ENCODE measurements at places on chromosomes 3 and 15.
A peak's percentile ranks its signal among the peaks of the same experiment; 100 is the strongest.

- DNase-seq: no peak
Measured at GRCh38 chr3:155736381-155736780, 8.5 kb downstream of the PLCH1 start.

DNA sequence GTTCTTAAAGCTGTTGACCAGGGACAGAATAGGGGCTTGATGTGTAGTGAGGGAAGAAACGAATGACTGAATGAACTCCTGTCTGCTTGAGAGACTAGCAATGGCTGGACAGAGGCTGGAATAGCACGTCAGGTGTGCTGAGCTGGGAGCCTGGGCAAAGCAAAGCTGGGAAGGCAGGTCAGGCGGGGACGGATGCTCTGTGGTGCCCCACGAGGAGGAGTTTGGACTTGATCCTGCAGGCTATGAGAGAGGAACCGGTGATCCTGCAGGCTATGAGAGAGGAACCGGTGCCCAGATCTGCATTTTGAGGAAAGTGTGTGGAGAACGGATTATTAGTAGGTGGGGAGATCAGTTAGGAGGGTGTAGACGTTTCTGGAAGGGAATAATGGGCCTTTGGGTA lies 31.3 kb upstream of the PSTPIP1 start:
- no peak for DNase-seq

GRCh38 chr3:180295811-180296210 lies 259.1 kb upstream of the PEX5L start:
- no peak for DNase-seq

- DNase-seq: no peak
Measured at GRCh38 chr3:155417119-155417517, 123.6 kb upstream of the STRIT1 start.

GRCh38 chr3:138429665-138430064 lies 4.8 kb upstream of the ESYT3 start:
- DNase-seq: no peak

- DNase-seq: no peak
Measured at GRCh38 chr3:11437506-11437905, 165.3 kb downstream of the ATG7 start.

DNA sequence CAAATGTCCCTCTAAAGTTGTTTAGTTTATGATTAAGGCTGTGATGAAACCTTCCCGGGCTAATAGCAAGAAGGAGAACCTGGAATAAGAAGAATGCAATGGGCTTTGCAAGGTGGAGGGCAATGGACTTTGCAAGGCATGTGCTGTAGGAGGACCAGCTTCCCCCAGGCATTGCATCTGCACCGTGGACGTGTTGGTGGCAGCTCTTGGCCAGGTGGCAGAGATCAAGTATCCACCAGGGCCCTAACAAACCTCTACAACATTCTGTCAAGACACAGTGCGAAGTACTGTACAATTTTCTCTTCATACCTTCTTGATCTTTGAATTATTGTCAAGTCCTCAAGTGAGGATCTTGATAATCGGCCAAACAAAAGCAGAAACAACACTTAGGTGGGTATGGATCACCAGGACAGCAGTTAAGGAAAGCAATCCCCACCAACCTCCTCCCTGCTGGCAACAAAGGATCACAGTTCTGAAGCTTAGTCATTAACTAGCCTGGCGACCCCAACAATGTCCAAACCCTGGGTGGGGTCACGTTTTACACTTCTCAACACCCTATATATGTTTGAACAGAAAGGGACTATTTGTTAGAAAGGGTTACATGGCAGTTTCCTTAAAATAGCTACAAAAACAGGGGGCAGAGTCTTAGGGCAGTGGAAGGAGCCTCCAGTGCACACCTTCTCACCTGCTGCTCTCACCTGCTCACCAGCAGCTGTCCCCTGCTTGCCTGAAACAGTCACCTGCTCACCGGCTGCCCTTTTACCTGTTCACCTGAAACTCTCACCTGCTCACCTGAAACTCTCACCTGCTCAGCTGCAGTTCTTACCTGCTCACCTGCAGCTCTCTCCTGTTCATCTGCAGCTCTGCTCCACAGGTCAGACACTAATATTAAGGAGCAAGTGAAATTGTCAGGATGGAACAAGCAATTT lies 137.9 kb upstream of the LIPC start:
- DNase-seq: no peak

GRCh38 chr15:101389362-101389761 lies 94.3 kb upstream of the SNRPA1 start:
- DNase-seq: no peak

GRCh38 chr3:40308725-40309417 lies 636 bp upstream of the EIF1B start:
- no peak for DNase-seq

- no peak for DNase-seq
Measured at GRCh38 chr3:95609411-95609810, 1205.0 kb upstream of the EPHA6 start.

- DNase-seq: no peak
Measured at GRCh38 chr3:53673722-53674350, 172.4 kb downstream of the CHDH start.

- no peak for DNase-seq
Measured at GRCh38 chr3:144549166-144549565, 577.5 kb downstream of the DIPK2A start.

- no peak for DNase-seq
Measured at GRCh38 chr3:11381563-11381962, 109.4 kb downstream of the ATG7 start.

DNA sequence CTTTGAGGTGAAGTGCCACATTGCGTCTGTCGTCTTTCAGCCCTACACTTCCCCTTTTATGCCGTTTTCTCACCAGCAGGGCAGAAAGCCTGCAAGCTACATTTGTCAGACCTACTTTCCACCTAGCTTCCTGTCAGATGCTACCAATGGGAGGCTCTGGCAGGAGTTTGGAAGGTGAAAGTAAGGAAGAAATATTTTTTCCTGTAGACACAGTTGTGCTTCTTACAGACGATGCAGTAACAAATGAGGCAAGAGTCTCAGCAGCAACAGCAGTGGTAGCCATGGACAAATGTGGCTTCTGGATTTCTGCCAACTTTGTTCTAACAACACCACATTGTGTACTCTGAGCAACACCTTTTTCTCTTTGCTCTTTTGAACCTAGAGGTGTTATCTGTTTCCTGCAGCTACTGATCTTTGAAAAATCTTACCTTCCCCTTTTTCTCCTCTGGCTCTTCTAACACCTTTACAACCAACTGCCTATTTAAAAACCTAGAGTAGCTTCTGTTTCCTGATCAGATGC lies 70.6 kb upstream of the STT3B start:
- DNase-seq: peak; percentile 68

- DNase-seq: peak; percentile 73
Measured at GRCh38 chr15:48914717-48915116, 36.8 kb downstream of the EID1 start.

DNA sequence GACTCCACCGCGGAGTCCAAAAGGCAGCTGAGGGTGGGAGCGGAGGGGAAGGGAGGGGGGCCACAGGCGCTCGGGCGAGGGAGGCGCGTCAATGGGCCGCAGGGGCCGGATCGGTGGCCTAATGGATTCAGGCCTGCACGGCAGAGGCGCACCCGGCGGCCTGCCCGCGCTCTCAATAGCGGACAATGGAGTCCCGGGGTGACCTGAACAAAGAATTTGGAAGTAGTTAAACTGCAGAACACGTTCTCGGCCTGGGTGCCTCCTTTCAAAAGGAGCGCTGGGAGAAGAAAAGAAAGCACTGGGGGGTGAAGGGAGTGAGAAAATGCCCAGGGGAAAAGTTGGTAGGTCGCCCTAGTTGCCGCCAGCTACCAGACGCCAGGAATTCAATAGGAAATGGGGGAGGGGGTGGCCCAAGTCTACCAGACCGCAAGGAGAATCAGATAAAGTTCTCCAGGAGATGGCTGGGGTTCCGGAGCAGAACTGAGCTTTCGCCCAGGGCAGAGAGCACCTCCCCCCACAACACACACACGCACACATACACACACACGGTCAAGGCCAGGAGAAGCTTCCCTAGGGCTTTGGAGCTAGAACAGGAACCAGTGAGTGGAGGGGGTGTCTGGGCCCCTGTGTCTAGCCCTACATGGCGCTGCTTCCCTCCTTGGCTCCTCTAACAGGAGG lies 25.8 kb upstream of the POLG start:
- DNase-seq: no peak

DNA sequence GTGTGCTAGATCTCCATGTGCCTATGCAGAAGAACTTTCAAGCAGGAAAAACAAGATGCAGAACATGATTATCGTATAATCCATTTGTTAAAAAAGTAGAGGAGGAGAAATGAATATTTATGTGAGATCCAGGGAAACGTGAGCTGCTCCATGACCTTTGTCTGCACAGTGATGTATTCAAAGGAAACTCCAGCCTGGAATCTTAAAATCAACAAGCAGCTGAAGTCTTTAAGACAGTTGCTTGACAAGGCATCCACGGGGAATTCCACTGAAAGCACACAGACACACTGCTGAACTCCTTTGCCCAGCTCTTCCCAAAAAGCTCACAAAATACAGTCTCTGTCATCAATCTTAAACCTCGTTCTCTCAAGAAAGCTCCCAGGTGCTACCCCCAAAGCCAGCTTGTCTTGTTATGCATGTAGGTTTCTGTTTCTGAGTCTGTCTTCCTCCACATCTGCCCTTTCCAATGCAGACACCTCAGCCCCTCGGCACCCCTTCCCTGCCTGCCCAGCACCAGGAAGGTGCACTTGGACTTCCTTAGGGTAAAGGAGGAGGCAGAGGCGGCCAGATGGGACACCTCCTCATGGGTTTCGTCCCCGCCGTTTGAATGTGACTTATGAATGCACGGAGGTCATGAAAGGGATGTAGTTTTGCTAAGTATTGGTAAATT lies 28.7 kb downstream of the LRRK1 start:
- no peak for DNase-seq

GRCh38 chr3:72973031-72973723 lies 23.4 kb upstream of the PPP4R2 start:
- no peak for DNase-seq

GRCh38 chr15:77580996-77581682 lies 51.6 kb downstream of the LINGO1 start:
- no peak for DNase-seq

DNA sequence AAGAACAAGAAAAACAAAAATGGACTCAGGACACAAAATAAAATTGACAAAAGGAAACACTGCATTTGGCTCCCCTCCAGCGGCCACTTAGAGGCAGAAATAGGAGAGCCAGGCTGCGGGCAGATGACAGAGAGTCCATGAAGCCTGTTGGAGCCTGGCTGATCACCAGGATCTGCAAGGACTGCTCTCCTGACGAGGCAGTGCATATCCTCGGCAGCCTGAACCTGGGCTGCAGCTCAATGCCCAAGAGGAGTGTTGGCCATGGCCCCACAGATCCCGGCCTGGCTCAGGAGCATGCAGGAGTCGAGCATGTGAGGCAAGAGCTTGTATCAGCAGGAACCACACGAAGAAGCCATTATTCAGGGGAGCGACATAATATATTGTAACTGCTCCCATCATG lies 199.8 kb downstream of the STT3B start:
- DNase-seq: no peak

DNA sequence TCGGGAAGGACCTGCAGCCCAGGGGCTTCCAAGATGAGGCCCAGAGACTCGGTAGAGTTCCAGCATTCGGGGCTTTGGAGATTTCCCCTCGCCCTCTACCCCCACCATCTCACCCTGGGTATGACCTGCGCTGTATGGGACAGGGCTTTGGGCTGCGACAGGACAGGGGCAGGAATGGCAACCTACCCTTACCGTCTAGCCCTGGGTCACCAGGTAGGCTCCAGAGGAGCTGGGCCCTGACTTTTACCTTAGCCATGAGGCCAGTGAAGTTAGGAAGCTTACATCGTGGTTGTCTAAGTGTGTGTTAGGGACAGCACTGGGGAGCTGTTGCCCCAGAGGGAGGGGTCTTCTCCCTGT lies 683 bp downstream of the PPM1M start:
- DNase-seq: no peak

DNA sequence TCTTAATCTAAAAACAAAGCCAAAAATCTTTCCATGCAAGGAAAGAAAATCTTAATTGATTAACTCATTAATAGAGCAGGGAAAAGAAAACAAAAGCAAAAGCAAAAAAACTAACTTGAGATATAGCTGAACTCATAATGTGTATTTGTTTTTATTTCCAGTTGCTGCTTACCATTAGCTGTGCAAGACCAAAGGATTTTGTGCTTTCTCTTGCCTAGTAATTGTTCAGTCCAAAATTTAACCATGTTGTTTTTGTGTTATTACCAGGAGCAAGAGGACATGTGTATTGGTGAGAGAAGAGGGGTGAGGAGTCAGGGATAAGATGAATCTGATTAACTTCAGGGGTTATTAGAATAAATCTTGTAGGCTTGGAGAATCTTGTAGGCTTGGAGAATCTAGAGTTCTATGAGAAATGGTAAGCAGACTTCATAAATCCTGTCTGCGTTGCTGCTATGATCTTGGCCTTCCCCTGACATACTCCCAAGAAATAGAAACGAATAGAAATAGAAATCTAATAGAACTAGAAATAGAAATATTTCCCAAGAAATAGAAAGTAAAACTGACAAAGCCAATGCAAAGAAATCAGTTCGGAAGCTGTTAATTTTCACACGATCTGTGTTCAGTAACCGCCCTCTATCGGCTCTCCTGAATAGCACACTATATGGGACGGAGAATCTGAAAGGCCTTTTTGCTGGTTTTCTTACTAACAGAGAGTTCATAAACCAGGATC lies 72.6 kb upstream of the TNFSF10 start:
- DNase-seq: peak; percentile 63

- DNase-seq: no peak
Measured at GRCh38 chr3:140129768-140130284, 194.8 kb downstream of the CLSTN2 start.

DNA sequence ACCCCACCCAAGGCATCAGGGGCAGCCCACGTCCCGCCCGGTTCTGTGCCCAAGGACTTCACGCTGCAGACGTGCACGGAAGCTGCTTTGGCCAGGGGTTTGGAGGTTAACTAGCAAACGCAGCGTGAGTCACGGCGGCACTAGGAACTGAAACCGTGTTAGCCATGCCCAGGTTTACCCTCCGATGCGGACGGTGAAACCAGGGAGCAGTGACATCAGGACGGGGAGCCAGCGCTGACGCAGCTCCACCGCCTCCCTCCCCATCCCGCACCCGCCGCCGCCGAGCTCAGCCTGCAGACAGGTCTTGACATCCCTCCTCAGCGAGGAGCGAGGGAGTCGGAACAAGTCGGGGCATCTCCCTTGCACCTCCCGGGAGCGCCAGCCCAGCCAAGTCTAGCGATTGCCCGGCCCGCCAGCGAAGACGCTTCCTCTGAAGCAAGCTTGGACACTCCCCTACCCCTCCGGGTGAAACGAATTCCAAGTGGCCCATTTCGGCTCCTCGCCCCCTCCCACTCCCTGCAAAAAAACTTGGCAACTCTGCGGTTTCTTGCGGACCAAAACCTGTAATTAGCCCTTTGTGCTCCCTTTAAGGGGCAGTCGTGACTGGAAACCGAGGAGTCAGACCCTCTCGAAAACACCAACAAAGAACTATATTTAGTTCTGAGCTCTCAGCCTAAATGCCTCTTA lies 1.4 kb upstream of the RAP2B start:
- DNase-seq: peak; percentile 93

GRCh38 chr3:43254125-43254524 lies 32.2 kb upstream of the SNRK start:
- no peak for DNase-seq

- DNase-seq: no peak
Measured at GRCh38 chr3:178986456-178986855, 85.2 kb downstream of the ZMAT3 start.

GRCh38 chr3:113927556-113927955 lies 20.3 kb upstream of the ZDHHC23 start:
- no peak for DNase-seq

- peak; percentile 9 for DNase-seq
Measured at GRCh38 chr15:65778269-65778668, 13.8 kb downstream of the DENND4A start.

Data from MV-4-11 (cell line).